Activated CD8-positive, alpha-beta T cell treated with anti-CD3 and anti-CD28 coated beads, Interleukin-2, amount 10 ng/mL, durations not matched to agents 7 days and 5 days (primary cell): ENCODE measurements at places on chromosomes 4 and X. TPM values are rescaled to one million over a fixed set of nuclear protein-coding genes. Genes with fewer than 3 reads are reported as not detected.

The RENBP gene
- 12.1 TPM for total RNA-seq

The TAB3 gene
- total RNA-seq: 16.9 TPM

The ZNF157 gene
- 0.34 TPM for total RNA-seq

The TRMT44 gene
- 18.5 TPM for total RNA-seq

The LGI2 gene
- total RNA-seq: not detected

The DIPK2B gene
- total RNA-seq: not detected

The HSPA4L gene
- 0.16 TPM for total RNA-seq

The ZNF711 gene
- total RNA-seq: 0.10 TPM

The CBLL2 gene
- total RNA-seq: not detected

The EBP gene
- total RNA-seq: 344 TPM

The MAGEA1 gene
- total RNA-seq: not detected

The CTSO gene
- 2.3 TPM for total RNA-seq

The ZC4H2 gene
- 18.7 TPM for total RNA-seq

The EFHC2 gene
- 0.31 TPM for total RNA-seq

The SMIM31 gene
- total RNA-seq: not detected

The BEND4 gene
- 0.81 TPM for total RNA-seq

The ARHGAP36 gene
- total RNA-seq: not detected

The TLR2 gene
- total RNA-seq: 1.4 TPM

The DMRTC1 gene
- total RNA-seq: 0.18 TPM

The PRR32 gene
- not detected for total RNA-seq

The RIBC1 gene
- 1.1 TPM for total RNA-seq

The RAPGEF2 gene
- 10.4 TPM for total RNA-seq

The MRPL1 gene
- 47.2 TPM for total RNA-seq

The ZBTB33 gene
- 11.5 TPM for total RNA-seq

The ACOX3 gene
- total RNA-seq: 13.6 TPM

The C4orf51 gene
- total RNA-seq: not detected

The ATP2B3 gene
- total RNA-seq: not detected

The SPINK2 gene
- total RNA-seq: 5.7 TPM

The SPATA18 gene
- 0.34 TPM for total RNA-seq

The HSD17B13 gene
- total RNA-seq: 0.16 TPM

The SMIM14 gene
- total RNA-seq: 2.5 TPM

The GLRB gene
- not detected for total RNA-seq

The SMIM10L2A gene
- 0.58 TPM for total RNA-seq

The SATL1 gene
- total RNA-seq: not detected

The SHROOM4 gene
- total RNA-seq: not detected

The PLS3 gene
- total RNA-seq: 0.39 TPM

The ZBTB49 gene
- total RNA-seq: 6.4 TPM
